ENCODE measurements at places on chromosomes 7 and 10.
A peak's percentile ranks its signal among the peaks of the same experiment; 100 is the strongest.

GRCh38 chr7:31370609-31371008 lies 30.1 kb upstream of the NEUROD6 start:
- no peak for DNase-seq

- no peak for DNase-seq
Measured at GRCh38 chr10:116712519-116712918, 29.8 kb downstream of the HSPA12A start.

- DNase-seq: no peak
Measured at GRCh38 chr10:34764472-34764946, 50.6 kb downstream of the PARD3 start.

DNA sequence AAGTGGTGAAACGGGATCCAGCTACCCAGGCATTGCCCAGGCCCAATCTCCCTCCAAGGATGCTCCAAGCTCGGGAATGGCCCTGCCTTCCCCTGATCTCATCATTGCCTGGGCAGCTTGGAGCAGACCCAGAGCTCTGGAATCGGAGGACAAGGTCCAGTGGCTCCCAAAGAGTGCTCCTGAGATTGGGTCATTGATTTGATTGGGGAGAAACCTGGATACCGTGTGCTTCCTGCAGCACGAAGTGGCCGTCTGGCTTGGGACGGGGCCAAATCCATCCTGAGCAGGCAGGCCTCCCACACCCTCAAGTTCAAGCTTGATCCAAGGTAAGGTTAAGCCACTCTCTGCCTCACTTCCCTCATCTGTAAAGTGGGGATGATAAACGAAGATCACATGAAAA lies 69.9 kb downstream of the OAT start:
- no peak for DNase-seq

DNA sequence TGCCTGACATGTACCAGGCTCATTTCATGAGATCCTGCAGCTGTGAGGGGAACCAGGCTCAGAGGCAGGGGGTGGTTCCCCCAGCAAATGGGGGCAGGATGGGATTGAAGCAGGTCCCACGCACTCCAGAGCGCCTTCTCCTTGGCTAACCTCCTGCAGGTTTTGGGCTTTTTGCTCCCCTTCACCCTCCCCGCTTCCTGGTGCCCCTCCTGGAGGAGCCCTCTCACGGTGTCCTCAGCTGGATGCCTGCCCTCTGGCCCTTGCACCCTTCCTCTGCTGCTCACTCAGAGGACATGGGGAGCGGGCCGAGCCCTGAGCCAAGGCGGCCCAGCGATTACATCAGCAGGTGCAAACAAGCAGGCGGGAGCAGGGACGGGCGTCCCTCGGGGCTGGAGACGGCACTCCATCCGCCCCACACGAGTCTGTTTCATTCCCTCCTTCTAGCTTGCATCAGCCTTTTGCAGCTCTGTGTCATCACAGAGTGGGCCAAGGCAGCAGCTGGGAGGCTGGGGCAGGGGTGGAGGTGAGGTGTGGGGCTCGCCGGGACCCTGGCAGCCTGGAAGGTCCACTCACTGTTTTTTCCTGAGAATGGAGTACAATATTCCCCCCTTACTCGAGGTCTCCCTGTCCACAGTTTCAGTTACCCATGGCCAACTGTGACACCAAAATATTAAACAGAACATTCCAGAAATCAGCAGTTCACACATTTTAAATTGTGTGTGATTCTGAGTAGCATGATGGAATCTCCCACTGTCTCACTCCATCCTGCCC lies 52.7 kb upstream of the SLC29A3 start:
- no peak for DNase-seq

- DNase-seq: no peak
Measured at GRCh38 chr10:126909147-126909546, 3.9 kb downstream of the DOCK1 start.

DNA sequence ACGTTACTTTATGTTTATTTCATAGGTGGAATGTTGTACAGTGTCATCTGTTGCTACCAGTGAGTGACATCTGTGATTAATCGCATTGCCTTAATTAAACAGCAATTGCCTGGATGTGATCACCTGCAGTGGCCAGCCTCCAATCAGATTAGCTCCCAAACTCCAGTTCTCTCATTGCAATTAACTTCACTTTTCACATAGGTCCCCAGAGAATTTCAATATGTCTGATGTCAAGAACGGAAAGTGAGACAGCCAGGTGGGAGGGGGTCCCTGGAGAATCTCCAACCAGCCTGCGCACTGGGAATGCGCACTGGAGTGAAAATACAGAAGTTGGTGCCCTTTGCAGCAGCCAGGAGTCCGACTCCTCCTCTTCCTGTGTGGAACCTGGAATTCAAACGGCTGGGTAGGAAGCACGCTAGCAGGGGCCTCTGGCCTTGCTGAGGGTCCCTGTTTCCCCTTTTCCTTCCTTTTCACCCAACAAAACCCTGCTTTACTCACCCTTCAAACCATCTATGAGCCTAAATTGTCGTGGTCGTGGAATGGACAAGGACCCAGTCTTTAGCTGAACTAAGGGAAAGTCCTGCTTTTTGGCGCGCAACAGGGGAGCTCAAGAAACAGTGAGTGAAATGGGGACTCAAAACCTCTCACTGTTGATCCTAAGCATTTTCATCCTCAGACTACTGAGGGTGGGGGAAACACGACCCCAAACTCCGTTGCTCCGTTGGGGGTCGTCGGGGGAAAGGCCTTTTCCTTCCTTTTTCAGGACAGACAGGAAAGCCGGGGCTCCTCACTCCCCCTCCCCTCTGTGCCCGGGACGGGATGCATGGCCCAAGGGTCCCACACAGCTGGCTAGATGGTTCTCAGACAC lies 1355.5 kb upstream of the LRRTM3 start:
- DNase-seq: peak; percentile 3

- DNase-seq: no peak
Measured at GRCh38 chr10:127142136-127142535, 54.3 kb downstream of the INSYN2A start.

DNA sequence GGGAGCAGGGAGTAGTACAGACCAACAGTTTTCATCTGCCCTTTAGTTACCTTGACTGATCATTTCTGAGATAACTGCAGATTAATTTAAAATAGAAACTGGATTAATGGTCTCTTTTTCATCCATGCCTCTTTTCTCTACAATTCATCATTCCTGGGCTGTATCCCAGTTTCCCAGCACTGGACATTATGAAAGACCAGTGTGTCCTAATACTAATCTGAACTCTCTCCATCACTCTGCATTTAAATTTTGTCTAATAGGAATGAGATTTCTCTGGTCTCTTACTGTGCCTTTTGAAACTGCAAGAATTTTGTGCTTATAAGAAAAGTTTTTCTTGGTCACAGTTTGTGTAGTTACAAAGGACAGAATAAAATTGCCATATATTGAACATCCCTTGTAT lies 12.7 kb downstream of the PLEKHA8 start:
- DNase-seq: no peak

- no peak for DNase-seq
Measured at GRCh38 chr10:33265621-33266020, 68.8 kb downstream of the NRP1 start.

DNA sequence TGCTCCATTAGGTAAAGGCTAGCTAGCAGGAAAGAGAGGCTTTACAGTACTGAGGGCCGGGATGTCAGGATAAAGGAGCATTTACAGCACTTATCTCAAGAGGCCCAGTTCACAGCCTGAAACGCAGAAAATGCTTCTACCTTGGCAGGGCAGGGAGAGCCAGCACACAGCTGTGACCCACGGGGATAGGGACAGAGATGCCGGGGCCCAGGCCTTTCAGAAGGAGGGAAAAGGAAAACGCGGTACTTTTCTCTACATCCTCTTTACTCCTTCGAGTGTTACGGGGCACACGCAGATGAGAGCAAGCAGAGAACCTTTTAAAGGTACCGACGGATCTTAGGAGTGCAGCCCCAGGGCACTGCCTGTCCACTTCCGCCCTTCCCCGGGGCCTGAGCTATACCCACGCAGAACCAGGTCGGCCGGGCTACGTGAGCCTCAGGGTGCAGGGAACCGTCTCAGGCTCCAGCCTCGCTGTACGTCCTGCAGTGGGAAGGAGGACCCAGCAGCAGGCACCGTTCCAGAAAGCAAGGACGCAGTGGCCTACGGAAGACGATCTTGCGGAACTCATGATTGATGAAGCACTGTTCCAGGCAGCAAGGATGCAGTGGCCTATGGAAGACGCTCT lies 232.3 kb downstream of the ELFN1 start:
- DNase-seq: no peak

DNA sequence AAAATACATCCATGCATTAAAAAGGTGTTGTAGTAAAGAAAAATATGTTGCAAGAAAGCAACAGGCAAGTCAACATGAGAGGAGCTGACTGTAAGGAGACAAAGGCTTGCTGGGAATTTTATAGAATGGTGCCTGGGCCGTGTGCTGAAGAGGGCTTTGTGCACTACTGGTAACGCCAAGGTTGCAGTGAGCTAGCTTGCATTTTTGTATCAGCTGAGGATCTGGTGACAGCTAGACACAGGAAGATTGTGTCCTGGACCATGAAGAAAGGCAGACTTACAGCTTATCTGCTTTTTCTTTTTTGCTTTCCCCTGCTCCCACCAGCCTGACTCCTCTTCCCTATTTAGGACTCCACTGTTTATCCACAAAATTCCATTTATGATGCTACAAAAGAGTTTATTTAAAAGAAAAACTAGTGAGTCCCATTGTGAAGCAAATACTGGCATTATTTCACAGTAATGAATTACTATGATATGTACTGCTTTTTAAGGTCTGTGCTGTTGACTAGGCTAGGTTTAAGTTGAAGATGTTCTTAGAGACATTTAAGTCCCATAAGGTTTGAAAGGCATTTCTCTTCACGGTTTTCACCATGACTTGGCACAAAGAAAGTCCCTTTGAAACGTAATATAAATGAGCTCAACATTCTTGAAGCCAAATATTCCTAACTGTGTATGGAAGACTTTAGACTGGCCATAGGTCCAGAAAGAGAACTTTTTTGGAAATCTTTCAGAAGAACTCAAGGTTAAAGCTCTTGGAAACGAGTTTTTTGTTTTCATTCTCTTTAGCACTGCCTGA lies 88.6 kb downstream of the SEC23IP start:
- DNase-seq: no peak

DNA sequence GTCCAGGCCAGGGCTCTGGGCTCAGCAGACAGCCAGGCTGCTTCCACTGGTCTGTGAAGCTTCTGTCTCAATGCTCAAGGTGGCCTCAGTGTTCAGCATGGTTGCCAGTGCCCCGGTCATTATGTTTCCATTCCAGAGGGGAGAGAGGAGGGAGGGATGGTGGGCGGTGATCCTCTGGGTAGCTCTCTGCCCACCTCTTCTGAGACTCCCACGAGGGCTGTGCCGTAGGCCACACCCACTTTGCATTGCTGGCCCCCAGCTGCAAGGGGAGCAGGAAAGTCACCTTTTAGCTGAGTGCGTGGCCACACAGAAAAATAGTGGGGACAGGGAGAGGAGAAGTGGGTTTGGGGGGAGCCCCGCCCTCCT lies 42.5 kb downstream of the FOXK1 start:
- no peak for DNase-seq

GRCh38 chr7:157905651-157906461 lies 569.1 kb downstream of the DNAJB6 start:
- no peak for DNase-seq

GRCh38 chr7:23016345-23017253 lies 2.7 kb upstream of the HYCC1 start:
- no peak for DNase-seq

GRCh38 chr10:58568428-58568935 lies 55.8 kb downstream of the BICC1 start:
- DNase-seq: no peak

DNA sequence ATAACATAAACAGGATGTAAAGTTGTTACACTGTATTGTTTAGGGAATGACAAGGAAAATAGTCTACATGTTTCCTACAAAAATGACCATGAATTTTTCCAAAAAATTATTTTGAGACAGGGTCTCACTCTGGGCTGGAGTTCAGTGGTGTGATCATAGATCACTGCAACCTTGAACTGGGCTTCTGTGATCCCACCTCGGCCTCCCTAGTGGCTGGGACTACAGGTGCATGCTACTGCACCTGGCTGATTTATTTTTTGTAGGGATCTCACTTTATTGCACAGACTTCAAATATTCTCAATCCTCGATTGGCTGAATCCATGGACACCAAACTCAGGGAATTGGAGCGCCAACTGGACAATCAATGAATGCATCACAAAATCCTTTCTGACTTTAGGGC lies 6.6 kb downstream of the CHCHD2 start:
- DNase-seq: no peak

DNA sequence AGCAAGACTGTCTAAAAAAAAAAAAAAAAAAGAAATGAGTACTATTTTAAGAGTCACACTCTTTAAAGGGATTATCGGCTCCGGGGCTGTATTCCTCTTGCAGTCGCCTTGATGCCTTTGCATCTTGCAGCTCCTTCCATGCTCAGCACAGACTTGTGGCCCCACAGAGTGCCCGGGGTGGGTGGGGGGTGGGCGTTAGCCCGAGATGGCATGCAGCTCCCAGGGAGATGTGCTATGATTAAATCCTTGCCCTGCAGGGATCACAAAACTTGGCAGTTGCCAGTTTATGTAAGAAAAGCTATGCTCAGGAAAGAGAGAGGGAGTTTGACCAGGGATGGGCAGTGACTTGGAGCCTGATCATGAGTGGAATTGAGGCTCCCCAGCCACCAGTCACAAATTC lies 81.9 kb downstream of the CCDC3 start:
- no peak for DNase-seq

GRCh38 chr10:17101910-17102266 lies 27.7 kb downstream of the CUBN start:
- DNase-seq: no peak

DNA sequence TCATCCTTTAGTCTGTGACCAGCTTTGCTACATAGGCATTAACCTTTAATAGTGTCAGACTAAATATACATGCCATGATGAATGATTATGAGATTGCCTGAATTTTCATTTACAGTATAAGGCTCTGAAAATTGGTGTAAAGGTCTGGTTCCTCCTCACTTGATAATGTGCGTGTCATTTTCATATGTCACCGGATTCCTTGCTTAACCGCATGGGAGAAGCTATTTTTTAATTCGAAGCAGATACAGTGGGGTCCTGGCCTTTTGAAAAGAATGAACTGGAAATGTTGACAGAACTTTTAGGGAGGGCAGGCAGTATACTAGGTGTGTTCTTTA lies 192.4 kb upstream of the SH2B2 start:
- DNase-seq: no peak

GRCh38 chr10:77371848-77372799 lies 265.5 kb downstream of the KCNMA1 start:
- DNase-seq: no peak

- DNase-seq: peak; percentile 95
Measured at GRCh38 chr7:30134611-30135300, at the start of gene MTURN. MTURN (plus strand) TSS chr7:30134986; CDS start chr7:30135137, 151 bp downstream.

GRCh38 chr7:100087055-100087750 lies 1.6 kb upstream of the COPS6 start:
- DNase-seq: no peak

GRCh38 chr7:158102897-158103296 lies 484.7 kb downstream of the PTPRN2 start:
- no peak for DNase-seq

GRCh38 chr7:39811161-39811614 lies 138.9 kb upstream of the CDK13 start:
- no peak for DNase-seq

- peak; percentile 54 for DNase-seq
Measured at GRCh38 chr7:88204525-88205110, 15.2 kb downstream of the SRI start.

GRCh38 chr10:119667562-119668328 lies 16.6 kb downstream of the BAG3 start:
- DNase-seq: no peak

- DNase-seq: no peak
Measured at GRCh38 chr10:26697922-26698608, 564 bp downstream of the PDSS1 start.

GRCh38 chr10:64312876-64313275 lies 791.7 kb downstream of the REEP3 start:
- DNase-seq: no peak
